Large intestine (tissue), 12 donors: ENCODE measurements at places on chromosomes 6 and 20. TPM values are rescaled to one million over a fixed set of nuclear protein-coding genes. Genes with fewer than 3 reads are reported as not detected.

Gene SS18L1
- 18.2 TPM for polyA plus RNA-seq

Gene CST2
- polyA plus RNA-seq, result 0.07 TPM

- H3K4me3 ChIP-seq, result no peak overlapping the region
- H3K27ac ChIP-seq, result peak overlapping the region; percentile 13
- no peaks in the 10 kb centered on the region for H3K36me3 ChIP-seq
- DNase-seq, result peak; percentile 82
Measured at GRCh38 chr6:144944106-144944505, 659.0 kb downstream of the UTRN start.

- no peaks in the 10 kb centered on the region for H3K36me3 ChIP-seq
- DNase-seq, result no peak
- no peaks in the 10 kb centered on the region for H3K4me1 ChIP-seq
- H3K4me3 ChIP-seq, result no peak overlapping the region
Measured at GRCh38 chr6:81252231-81252630, 500.2 kb downstream of the TENT5A start.

GRCh38 chr6:149015535-149016525, 269.0 kb downstream of the UST start:
- no peaks in the 10 kb centered on the region for H3K36me3 ChIP-seq
- no peak overlapping the region for H3K4me3 ChIP-seq
- H3K27me3 ChIP-seq, result no peaks in the 10 kb centered on the region
- no peak for DNase-seq
- H3K27ac ChIP-seq, result no peak overlapping the region
